ENCODE measurements at places on chromosomes 5 and 9. TPM values are rescaled to one million over a fixed set of nuclear protein-coding genes. Genes with fewer than 3 reads are reported as not detected.

DBH gene
- not detected for total RNA-seq

OLFML2A gene
- 37.4 TPM for total RNA-seq

FRMD3 gene
- 0.40 TPM for total RNA-seq

MYMK gene
- total RNA-seq = not detected

ACTBL2 gene
- total RNA-seq = 0.07 TPM

SPATA24 gene
- 4.8 TPM for total RNA-seq

SLC46A2 gene
- total RNA-seq = not detected
